ENCODE measurements at places on chromosomes 7 and 10.

GRCh38 chr7:66359656-66360211 is 154.6 kb downstream of the TPST1 start:
- DNase-seq: no peak

DNA sequence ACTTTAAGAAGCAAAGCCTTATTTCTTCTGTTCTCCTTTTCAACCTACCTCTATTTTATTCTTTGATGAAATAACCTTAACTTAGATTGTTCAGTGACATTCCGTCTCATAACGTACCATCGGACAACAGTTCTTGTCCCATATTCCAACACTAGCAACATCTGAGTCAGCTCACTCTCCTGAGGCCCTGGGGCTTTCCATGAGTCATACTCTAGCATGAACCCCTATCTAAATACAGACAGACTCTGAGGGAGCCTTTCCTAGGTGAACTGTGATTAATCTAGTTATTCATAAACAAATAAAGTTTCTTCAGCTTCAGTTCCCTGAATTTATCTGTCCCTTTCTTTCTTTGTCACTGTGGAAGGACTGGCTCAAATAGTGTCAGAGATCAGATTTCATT is 168.7 kb upstream of the LYZL1 start:
- no peak for DNase-seq

- no peak for DNase-seq
Observed at GRCh38 chr7:91343420-91343960, 79.3 kb downstream of the FZD1 start.

GRCh38 chr7:20595971-20596370 is 19.5 kb upstream of the ABCB5 start:
- no peak for DNase-seq

DNA sequence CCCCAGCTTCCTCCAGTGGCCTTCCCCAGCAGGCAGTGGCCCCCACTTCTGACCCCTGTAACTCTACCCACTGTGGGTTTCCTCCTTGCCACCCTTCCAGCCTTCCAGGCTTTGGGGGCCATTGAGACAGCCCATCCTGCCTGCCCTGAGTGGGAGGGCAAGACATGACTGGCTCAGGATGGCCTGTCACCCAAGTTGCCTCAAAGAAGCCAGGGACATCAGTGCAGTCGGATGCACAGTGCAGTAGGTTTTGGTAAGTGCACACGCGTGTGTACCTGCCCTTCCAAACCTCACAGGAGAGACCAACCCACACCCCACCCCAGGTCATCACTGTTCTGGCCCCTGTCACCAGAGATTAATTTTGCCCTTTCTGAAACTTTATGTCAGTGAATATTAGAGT is 22.7 kb downstream of the ZMIZ2 start:
- DNase-seq: no peak

DNA sequence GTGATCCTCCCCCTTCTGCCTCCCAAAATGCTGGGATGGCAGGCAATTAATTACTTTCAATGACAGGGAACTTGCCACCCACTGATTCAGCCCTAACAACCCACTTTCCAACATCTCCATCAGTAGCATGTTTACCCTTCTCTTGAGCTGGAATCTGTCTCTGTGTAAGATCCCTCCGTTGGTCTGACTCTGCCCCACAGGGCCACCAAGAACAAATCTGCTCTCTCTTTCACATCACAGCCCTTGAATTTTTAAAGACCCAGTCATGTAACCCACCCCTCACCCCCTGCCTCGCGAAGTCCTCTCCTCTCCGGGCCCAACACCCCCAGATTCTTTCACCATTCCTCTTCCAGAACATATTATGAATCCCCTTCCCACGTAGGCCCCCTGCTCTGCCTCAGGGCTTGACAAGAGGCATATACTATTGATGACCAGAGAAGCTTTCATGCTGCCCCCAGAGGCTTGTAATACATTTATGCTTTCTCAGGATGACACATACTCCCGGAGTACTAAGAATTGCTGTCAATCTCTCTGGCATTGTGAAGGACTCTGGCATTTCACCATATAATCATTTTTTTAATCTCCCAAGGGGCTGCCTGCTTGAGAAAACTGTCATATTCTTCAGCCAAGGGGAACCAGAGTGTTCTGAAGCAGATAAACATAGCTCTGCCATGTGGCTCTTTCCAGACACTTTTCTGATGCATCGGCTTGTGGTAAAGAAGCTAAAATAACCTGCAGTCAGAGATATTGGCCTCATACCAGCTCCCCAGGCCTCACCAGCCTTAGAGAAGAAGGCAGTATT is 179.2 kb upstream of the AUTS2 start:
- no peak for DNase-seq

GRCh38 chr10:43395571-43396060 is 13.4 kb downstream of the HNRNPF start:
- peak; percentile 17 for DNase-seq

DNA sequence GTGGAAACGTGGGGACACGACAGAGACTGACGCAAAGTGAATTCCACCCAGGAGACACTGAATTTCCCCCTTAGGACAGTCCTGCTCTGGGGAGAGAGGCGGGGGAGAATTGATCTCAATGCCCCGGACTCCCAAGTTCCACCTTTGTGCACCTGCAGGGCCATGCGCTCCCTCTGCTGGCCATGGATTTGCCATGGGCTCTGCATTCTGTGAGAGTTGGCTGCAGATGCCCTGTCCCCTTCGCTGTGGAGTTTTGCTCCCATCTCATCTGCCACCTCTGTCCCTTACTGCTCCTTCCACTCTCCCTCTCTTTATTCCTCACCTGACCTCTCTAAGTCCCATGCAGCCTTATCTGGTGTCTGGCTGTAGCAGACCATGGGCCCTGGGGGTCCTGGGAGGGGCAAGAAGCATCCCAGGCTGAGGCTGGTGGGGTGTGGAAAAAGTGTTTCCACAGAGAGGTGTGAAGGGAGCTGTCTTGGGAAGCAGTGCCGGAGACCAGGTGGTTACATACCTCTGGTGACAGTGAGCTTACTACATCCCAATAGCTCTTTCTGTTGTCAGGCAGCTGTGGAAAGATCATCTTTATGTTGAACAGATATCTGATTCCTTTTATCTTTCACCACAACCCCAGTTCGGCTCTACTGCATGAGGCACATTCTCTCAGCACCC is 14.3 kb downstream of the GHRHR start:
- no peak for DNase-seq

DNA sequence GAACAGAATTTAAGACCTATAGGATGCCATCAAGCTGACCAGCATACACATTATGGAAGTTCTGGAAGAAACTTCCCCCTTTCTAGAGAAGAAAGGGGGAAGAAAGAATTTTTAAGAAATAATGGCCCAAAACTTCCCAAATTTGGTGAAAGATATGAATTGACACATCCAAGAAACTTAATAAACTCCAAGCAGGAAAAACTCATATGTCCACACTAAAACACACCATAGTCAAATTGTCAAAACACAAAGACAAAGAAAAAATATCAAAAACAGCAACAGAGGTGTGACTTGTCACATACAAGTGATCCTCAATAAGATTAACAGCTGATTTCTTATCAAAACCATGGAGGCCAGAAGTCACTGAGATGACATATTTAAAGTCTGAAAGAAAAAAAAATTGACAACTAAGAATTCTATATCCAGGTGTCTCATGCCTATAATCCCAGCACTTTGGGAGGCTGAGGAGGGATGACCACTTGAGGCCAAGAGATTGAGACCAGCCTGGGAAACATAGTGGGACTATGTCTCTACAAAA is 52.4 kb downstream of the CFAP70 start:
- no peak for DNase-seq

DNA sequence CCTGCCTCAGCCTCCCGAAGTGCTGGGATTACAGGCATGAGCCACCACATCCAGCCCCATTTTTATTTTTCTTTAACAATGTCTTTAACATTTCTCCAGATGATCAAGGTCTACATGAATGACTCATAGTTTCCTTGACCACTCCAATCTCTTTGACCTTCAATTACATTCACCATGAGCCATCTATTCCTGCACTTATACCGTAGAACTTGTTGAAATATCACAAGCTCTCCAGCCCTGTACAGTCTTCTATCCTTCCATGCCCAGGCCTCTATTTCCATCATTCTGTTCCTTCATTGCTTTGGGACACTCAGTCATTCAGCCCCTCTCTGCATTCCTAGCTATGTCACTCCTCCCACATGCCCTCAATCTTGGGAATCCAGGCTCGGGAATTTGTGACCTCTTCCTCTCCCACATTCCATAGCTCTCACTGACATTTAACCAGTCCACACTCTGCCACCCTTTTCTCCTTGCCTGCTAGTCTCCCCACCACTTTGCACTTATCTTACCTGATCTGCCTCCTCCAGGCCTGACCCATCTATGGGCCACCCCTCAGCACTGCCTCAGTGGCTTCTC is 151.8 kb upstream of the STK17A start:
- DNase-seq: no peak

- no peak for DNase-seq
Observed at GRCh38 chr7:123047955-123048354, 52.5 kb upstream of the TAS2R16 start.

- no peak for DNase-seq
Observed at GRCh38 chr10:49414496-49414895, 18.6 kb upstream of the DRGX start.
